SK-N-SH (cell line): ENCODE measurements at places on chromosomes 7 and 10.

DNA sequence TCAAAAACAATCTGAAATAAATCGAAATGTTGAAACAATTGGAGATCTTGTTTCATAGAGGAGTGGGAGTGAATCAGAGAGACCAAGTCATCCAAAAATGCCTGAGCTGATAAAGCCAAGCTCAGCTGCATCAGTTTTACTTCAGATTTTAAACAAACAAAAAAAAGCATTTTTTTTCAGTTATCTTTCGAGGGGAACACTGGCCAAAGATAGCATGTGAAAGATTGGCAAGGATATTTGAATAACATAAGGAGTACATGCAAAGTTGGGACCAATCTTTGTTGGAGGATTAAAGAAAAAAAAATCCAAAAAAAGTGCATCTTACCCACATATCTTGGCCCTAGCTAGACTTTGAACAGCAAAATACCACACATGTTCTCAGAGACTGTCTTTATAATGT lies 47.2 kb downstream of the RHOBTB1 start:
- DNase-seq, result no peak

- DNase-seq, result no peak
Observed at GRCh38 chr10:113020475-113020753, 70.4 kb downstream of the TCF7L2 start.

GRCh38 chr7:111232249-111233084 lies 141.5 kb downstream of the LRRN3 start:
- DNase-seq, result no peak

- peak; percentile 48 for DNase-seq
Observed at GRCh38 chr7:82740246-82740848, 296.8 kb upstream of the CACNA2D1 start.

DNA sequence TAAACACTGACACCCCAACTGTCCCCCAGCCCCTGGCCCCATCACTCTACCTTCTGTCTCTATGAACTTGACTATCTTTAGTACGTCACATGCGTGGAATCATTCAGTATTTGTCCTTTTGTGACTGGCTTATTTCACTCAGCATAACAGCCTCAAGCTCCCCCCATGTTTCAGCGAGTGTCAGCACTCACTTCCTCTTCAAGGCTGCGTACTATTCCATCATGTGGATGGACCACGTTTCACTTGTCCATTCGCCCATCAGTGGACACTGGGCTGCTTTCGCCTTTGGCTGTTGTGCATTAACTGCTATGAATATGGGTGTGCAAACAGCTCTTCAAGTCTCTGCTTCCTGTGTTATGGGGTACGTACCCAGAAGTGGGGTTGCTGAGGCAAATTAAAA lies 100.7 kb downstream of the PTPRN2 start:
- no peak for DNase-seq

DNA sequence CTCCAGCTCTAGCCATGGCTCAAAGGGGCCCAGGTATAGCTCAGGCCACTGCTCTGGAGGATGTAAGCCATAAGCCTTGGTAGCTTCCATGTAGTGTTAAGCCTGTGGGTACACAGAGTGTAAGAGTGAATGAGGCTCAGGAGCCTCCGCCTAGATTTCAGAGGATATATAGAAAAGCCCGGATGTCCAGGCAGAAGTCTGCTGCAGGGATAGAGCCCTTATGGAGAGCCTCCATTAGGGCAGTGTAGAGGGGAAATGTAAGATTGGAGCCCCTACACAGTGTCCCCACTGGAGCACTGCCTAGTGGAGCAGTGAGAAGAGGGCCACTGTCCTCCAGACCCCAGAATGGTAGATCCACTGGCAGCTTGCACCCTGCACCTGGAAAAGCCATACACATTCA lies 240.8 kb upstream of the KLF14 start:
- no peak for DNase-seq

DNA sequence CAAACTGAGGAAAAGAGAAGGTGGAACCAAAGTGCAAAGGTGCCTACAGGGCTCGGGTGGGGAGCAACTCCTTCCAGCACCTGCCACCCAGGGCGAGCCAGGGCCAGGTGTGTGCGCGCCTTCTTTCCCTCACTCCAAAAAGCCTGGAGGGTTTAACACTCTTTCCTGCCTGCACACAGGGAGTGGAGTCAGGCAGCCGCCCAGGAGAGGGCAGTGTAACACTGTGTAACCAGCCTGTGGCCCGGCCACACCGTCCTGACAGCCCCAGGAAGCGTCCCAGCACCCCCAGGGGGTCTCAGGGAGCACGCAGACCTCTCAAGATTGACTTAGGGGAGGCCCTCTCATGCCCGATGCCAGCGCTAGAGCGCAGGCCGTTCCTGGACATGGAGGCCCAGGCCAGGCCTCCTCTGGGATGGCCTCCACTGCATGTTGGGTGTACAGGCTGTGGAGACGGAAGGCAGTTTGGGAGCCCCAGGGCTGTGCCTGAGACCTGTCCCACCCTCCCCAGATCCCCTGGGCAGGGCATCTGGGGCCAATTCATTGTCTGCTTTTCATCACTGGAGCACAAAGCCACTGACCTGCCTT lies 13.4 kb downstream of the BRI3 start:
- peak; percentile 93 for DNase-seq

- no peak for DNase-seq
Observed at GRCh38 chr7:146874722-146875121, 758.1 kb downstream of the CNTNAP2 start.

- peak; percentile 38 for DNase-seq
Observed at GRCh38 chr7:140726281-140726680, 29.8 kb downstream of the NDUFB2 start.

DNA sequence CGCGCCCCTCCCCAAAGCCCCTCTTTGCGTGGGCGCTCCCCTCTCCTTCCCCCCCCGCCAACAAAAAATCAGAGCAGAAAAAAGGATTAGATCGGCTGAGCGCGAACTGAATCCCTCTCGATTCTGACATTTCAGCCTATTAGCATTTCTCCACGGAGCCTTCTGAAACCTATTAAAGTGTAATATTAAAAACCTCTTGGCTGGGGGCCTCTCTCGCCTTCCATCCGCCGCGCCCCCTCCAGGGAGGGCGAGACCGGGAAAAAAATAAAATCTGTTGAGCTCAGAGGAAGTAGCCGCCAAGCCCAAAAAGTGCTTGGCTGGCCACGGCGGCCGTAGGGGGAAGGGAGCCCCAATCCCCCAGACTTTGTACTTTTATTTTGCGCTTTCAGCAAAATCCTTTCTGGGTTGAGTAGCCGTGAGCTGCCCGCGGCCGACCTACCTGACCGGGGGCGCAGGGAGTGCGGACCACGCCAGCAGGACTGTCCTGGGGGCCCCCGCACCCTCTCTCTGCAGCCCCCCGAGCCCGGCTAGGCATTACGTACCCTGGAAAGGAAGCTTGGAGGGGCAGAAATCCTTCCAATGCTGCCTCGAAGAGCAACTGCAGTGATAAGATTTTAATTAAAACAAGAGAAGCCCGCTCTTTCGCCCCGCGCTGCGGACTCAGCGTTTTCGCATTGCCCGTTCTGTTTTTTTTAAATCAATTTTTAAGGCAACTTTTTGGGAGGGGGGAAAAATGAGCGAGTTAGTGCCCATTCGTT lies 1.3 kb upstream of the TNRC18 start:
- no peak for DNase-seq

- peak; percentile 54 for DNase-seq
Observed at GRCh38 chr7:36287371-36288241, 102.1 kb upstream of the ANLN start.

- peak; percentile 38 for DNase-seq
Observed at GRCh38 chr10:45373003-45373575, 927 bp upstream of the ALOX5 start.

DNA sequence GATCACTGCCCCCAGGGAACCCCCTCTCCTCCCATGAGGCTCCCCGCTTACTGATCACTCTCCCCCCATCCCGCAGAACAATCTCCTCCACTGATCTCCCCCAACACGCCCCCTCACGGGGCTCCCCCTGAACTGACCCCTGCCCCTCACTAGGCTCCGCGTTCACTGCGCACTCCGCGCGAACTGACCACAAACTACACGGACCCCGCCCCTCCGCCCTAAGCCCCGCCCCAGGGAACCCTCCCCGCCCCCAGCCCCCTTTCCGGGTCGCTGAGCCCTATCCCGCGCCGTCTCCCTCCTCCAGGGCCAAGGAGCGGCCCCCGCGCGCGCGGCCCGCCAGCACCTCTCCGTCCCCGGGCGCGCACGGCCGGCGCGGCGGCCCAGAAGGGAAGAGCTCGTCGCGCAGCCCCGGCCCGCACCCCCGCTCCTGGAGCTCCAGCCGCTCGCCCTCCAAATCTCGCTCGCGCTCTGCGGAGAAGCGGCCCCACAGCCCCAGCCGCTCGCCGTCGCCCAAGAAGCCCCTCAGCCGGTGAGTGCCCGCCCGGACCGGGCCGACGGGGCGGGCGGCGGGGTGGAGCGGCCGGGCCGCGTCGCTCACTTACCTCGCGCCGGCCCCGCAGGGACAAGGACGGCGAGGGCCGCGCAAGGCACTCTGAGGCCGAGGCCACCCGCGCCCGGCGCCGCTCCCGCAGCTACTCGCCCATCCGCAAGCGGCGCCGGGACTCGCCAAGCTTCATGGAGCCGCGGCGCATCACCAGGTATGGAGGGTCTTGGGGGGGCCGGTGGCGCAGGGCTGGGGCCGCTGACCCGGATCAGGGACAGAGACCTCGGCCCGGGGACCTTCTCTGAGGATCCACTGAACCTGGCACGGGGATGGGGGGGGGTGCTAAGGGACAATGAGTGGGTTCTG lies 19.9 kb upstream of the HSPB1 start:
- DNase-seq, result peak; percentile 60

- DNase-seq, result peak; percentile 17
Observed at GRCh38 chr10:112952282-112953173, 2.5 kb downstream of the TCF7L2 start.

DNA sequence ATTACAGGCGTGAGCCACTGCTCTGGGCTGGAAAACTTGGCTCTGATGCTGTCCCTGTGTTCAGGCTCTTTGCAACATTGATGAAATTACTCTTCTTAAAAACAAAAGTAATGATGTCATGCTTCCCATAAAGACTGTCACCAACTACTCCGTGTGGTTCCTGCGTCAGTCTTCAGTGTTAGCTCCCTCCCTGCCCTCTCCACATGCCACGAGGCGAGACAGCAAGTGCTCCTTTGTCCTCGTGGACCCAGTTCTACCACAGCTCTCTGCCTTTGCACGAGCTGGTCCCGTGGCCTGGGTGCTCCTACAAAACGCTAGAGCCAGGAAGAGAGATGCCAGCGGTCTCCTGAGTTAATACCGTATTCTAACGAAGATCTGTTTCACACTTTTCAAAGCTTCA lies 194.5 kb downstream of the SDK1 start:
- DNase-seq, result no peak

DNA sequence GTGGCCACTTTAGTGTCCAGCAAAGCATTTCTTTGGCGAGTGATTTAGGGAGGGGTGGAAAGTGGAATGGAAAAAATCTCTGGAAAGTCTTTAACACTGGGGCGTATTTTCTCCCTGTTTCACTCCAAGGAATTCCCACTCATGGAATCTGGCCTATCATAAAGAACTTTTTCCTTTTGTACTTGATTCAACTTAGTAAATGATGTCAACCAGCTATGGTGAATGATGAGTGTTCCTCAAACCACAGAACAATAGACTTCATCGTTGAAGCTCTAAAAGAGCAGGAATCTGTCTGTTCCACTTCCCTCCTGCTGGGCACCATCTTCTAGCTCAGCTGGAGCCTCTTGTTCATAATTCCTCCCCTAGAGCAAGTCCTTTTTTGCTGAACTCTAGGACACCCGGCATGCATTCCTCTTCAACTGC lies 66.5 kb downstream of the EPDR1 start:
- DNase-seq, result no peak

GRCh38 chr10:7527468-7527867 lies 116.6 kb upstream of the SFMBT2 start:
- no peak for DNase-seq

GRCh38 chr10:132078746-132079345 lies 13.1 kb downstream of the JAKMIP3 start:
- no peak for DNase-seq

DNA sequence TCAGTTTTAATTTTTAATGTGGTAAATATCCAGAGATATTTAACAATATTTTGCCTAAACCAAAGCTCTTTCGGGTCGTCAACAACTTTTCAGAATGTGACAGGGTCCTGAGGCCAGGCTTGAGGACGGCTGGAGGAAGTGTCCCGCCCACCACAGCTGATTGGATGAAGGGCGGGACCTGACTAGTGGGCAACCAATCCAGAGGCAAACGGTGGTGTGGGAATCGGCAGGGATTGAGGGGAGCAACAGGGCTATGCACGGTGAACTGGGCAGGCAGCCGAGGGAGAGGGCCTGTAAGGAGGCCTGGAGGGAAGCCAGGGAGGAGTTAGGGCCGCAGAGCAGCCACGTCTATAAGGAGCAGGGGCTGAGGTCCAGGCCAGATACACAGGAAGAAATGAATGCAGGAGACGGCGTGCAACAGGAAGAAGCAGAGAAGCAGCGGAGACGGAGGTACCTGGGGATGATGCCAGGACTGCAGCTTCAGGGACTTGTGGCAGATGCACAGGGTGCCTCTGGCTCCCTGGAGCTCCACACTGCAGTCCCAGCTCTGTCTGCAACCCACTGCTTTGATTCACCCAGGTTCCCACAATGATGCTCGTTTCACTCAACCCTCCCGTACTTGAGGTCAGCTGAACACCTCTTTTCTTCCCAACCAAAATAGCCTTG lies 46.1 kb upstream of the ZMIZ1 start:
- peak; percentile 70 for DNase-seq

GRCh38 chr10:95782318-95782717 lies 26.4 kb downstream of the ENTPD1 start:
- DNase-seq, result no peak

DNA sequence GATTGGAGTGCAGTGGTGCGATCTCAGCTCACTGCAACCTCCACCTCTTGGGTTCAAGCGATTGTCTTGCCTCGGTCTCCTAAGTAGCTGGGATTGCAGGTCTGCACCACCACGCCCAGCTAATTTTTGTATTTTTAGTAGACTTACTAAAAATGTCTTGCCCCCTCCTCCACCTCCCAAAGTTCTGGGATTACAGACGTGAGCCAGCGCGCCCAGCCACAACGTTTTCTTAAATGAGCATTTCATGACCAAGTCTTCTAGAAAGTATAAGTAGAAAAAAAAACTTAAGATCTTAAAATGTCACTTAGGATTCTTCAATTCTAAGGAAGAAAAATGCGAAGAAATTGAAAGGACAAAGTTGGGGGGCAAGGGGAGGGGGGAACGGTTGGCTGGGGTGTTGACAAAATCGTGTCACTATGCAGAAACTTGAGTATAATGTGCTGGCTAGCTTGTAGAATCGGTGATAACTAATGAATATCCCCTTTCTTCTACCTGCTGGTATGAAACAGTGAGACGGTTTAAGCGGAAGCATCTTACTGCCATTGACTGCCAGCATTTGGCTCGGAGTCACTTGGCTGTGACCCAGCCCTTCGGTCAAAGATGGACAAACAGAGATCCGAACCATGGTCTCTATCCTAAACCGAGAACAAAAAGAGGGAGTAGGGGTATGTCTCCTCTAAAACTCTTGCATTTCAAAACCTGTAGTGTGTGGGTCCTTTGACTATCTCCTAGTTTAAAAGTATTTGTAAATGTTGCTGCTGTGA lies 12.7 kb downstream of the FBH1 start:
- no peak for DNase-seq

GRCh38 chr10:98172495-98172894 lies 38.0 kb downstream of the R3HCC1L start:
- no peak for DNase-seq

GRCh38 chr10:32153931-32154330 lies 97.7 kb upstream of the KIF5B start:
- no peak for DNase-seq
